ENCODE measurements at places on chromosomes 5 and 9.

GRCh38 chr9:76812591-76812990 lies 48.4 kb downstream of the PCA3 start:
- DNase-seq = no peak

GRCh38 chr5:136164226-136164625 lies 28.7 kb downstream of the SMIM32 start:
- DNase-seq = no peak

DNA sequence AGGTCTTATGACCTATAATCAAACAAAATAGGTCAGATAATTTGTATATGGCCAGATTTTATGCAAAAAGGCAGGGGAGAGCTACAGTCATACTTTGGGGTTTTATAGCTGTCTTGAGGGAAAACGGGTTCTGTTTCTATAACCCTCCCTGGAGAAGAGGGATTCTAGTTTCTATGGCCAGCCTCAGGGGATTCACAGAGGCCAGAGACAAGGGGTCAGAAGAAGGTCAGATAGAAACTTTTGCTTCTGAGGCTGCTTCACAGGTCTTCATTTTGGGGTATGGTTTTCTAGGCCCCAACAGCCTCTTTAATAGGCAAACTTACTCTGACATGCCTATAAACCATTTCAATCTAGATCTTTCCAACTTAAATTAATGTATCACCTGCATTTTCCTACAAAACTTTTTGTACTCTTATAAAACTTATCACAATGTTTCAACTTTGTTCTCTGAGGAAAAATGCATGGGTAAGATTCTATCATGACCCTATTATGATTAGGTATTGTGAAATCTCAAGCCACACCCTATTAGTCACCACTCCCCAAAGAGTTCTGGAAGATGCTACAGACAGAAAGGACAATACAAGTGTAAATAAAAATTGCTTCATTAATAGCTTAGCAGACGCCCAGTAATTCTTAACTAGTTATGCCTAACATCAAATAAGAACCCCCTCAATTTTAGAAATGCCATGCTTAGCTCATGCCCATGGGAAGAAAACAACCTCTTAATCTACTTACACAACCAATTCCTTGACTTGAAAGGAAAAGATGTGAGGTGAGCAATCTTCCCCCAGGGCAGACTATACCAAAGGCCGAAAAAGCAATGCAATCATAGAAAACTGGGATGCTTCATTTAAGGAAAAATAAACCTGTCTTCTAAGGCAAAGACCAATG lies 396.6 kb downstream of the TLR4 start:
- no peak for DNase-seq

DNA sequence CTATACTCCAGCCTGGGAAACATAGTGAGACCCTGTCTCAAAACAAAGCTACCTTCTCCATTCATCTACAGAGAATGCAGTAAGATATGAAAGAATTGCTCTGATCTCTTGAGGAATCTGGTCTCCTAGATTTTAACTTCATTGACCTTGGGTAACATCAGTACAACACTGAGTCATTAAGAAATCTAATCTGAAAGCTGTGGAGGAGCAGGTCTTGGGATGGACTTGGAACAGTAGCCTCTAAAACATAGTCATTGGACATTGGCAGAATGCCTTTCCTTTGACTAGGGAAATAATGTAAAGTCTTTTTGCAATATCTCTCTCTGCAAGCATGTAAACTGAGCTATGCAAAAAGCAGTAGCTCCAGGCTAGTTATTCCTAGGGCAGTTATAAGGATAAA lies 58.1 kb downstream of the KCNN2 start:
- DNase-seq = no peak

DNA sequence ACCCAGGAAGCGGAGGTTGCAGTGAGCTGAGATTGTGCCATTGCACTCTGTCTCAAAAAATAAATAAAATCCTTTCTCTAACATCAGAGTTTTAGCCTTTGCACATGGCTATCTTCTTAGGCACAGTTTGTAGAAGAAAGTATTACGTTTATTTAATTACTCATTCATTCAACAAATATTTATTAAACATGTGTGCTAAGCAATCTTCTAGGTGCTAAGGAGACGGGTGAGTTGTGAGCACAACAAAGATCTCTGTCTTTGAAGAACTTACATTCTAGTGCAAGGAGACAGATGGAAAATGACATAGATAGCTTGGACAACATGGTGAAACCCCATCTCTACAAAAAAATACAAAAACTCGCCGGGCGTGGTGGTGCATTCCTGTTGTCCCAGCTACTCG lies 122.3 kb upstream of the MYO10 start:
- no peak for DNase-seq

DNA sequence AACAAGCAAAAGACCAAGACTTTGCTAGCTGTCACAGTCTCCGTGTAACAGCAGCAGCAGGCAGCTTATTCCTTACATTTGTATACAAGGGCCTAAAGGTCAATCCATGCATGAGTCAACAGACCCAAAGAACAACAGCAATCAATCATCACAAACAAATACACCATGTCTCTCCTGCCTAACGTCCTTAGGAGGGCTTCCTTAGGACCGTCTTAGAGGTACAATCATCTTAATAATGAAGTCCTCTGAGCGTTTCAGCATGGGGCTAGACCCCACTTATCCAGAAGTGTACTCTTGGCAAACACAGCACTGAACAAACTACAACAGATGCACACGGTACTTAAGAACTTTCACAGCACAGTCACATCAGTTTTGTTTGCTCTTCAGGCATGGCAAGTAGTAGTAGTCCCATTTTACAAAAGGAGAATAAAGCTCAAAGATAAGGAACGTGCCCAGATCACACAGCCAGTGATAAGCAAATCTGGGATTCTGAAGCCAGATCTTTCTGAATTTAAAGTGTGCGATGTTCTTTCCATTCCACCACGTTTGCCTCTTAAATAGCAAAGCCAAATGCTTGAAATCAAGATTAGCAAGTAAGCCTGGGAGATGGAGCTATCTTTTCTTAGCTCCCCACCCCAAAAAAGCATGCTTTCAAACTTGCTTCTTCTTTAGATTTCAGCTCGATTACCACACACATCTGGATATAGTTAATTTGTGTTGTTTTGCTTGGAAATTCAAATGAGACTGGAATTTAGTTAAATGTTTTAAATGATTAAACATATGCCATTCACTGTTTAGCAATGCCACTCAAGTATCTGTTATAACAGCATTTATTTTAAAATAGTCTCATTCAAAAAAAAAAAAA lies 24.2 kb downstream of the PSMB7 start:
- DNase-seq = no peak

DNA sequence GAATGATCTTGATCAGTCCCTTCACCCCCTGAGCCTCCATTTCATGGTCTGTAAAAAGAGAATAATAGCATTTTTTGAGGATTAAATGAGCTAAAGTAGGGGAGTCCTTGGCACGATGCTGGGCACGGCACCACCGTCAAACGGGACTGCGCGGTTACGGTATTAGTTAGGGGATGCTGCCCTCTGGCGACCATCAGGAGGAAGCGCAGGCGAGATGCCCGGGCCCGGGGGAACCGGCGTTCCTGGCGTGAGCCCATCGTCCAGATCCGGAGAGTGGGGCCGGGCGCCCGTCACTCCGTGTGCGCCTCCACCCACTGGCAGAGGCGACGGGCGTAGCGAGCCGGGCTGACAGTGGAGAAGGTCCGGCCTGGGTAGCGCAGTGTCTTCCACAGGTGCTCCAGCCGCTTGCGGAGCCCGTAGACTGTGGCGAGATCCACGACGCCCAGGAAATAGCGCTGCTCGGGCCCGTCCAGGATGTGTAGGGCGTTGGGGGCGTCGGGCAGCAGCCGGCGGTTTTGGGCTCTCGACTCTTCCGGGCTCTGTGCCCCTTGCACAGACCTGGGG lies 4.8 kb upstream of the ST6GALNAC4 start:
- peak; percentile 65 for DNase-seq

- no peak for DNase-seq
Observed at GRCh38 chr5:72093824-72094223, 13.5 kb upstream of the MAP1B start.

DNA sequence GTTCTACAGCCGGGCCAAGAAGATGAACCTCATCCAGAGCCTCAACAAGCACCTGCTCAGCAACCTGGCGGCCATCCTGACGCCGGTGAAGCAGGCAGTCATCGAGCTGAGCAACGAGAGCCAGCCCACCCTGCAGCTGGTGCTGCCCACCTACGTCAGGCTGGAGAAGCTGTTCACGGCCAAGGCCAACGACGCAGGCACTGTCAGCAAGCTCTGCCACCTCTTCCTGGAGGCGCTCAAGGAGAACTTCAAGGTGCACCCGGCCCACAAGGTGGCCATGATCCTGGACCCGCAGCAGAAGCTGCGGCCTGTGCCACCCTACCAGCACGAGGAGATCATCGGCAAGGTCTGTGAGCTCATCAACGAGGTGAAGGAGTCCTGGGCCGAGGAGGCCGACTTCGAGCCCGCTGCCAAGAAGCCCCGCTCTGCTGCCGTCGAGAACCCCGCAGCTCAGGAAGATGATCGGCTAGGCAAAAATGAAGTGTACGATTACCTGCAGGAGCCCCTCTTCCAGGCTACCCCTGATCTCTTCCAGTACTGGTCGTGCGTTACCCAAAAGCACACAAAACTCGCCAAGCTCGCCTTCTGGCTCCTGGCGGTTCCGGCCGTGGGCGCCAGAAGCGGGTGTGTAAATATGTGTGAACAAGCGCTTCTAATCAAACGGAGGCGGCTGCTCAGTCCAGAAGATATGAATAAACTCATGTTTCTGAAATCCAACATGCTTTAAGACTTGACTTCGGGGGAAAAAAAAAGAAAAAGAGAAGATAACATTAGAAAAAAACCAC lies 28.5 kb downstream of the AMBP start:
- DNase-seq = no peak

GRCh38 chr5:54323495-54323894 lies 13.1 kb upstream of the ARL15 start:
- DNase-seq = no peak

DNA sequence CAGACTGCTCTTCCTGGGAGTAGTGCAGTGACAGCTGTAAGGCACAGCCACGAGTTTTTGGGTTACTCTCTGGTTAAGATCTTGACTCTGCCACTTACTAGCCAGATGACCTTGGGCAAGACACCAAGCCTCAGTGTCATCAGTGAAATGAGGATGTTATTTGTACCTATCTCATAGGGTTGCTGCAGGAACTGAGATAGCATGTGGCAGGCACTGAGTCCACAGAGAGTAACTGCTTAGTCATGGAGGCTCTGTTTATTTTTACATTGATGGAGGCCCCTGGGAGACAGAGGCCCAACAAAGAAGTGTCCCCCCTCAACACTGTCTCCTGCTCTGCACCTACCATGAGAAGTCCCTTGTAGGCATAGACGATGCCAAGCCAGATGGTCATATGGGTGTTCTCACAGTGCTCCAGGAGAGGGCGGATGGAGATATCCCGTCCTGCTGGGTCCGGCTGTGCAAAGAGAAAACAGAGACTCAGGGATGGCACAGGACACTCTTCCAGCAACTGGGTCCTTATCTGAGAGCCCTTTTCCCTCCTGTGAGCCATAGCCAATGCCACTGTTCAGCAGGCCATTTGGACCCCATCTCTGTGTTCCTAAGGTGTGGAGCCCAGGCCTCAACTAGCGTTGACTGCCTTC lies 55.4 kb upstream of the TBC1D2 start:
- DNase-seq = no peak

GRCh38 chr5:126446498-126447224 lies 23.5 kb downstream of the GRAMD2B start:
- DNase-seq = no peak

GRCh38 chr9:133758228-133758627 lies 20.1 kb upstream of the SARDH start:
- no peak for DNase-seq

- DNase-seq = no peak
Observed at GRCh38 chr5:68554571-68555279, 339.2 kb downstream of the PIK3R1 start.

- DNase-seq = no peak
Observed at GRCh38 chr9:111999319-111999718, 102.7 kb downstream of the UGCG start.

DNA sequence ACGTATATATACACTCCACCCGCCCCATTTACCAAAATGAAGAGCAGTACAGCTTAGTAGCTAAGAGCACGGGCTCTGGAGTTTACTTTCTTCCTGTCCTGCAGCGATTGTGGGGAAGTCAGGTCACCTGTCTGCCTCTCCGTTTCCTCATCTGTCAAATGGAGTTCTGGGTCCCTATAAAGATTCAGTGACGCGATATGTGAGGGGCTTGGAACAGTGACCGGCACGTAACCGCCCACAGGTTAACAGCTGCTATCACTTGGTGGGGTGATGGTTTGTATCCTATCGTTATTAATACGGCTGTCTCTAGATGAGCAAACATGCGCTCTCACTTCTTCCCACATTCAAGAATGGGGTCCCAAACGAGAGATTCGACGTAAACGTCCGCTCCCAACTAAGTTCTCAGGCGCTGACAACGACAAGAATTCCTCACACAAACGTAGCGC lies 426 bp downstream of the FAM114A2 start:
- DNase-seq = peak; percentile 15

GRCh38 chr5:79795764-79796398 lies 106.2 kb downstream of the CMYA5 start:
- peak; percentile 24 for DNase-seq

DNA sequence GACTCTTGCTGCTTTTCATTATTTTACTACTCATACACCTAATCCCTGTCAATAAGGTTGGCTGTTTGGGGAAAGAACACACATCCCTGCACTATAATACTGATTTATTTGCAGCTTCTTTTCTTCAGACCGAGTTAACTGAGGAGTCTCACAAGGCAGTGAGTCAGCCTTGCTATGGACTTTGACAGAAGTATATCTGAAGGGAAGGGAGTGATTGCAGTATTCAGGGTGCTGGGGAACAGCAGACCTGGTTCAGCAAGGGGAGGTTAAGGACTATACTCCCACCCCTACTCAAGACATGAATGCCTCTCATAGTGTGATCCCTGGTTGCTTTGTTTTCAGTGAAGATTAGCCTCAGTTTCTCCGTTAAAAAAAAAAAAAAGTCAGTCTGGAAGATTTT lies 99.8 kb downstream of the TLE4 start:
- no peak for DNase-seq

- peak; percentile 73 for DNase-seq
Observed at GRCh38 chr5:107474716-107475489, 195.8 kb downstream of the EFNA5 start.

DNA sequence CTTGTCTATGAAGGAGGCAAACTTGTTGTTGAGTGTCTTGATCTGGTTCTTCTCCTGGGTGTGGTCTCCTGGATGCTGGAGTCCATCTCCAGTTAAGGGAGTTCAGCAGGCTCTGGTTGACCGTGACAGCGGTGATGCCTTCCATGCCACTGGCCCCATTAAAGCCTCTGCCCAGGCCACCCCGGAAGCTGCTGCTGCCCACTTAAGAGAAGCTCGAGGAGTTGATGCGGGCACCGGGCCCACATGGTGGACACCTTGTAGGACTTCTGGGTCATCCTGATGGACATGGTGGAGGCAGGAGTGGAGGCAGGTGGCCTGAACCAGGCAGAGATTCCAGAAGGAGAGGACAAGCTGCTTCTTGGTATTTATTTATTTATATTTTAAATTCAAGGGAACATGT lies 44.7 kb upstream of the DEPDC1B start:
- DNase-seq = no peak
